Stimulated activated CD8-positive, alpha-beta memory T cell treated with anti-CD3 and anti-CD28 coated beads, Interleukin-4, amount 100 ng/mL, for 1 hour (primary cell): ENCODE measurements at places on chromosomes 4 and X.

DNA sequence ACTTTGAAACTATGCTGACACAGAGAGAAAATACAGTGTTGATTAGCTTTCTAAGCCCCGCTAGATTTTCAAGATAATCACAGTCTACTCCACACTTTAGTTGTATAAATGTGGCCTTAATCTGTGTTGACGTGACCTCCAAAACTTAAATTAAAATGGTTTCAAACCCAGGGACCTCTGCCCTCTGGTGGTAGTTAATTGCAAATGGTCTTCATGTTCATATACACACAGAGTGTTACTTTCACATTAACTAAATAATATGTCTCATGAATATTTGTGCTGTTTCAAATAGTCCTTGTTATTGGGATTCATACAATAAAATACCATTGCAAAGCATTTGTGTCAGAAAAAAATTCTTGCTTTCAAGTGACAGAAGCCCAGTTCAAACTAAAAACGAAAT is 64.3 kb downstream of the TASL start:
- no peak for DNase-seq

DNA sequence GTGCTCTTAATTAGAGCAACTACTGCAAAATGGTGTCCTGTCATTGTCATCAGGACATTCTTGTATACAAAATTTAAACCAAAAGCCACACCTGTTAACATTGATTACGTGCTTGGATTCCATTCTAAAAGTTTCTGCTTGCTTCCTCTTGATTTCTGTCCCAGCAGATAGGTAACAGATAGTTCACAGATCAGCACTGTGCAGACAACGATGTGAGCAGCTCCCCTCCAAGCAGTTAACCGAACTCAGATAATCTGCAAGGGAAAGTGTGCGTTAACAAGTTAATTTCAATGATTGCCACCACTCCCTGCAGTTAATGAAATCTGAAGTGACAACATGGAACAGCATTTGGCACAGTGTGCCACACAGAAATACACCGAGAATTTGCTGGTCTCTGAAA is 54.4 kb upstream of the RELL1 start:
- DNase-seq = no peak

GRCh38 chr4:5452156-5452555 is 256.2 kb downstream of the EVC2 start:
- DNase-seq = no peak

DNA sequence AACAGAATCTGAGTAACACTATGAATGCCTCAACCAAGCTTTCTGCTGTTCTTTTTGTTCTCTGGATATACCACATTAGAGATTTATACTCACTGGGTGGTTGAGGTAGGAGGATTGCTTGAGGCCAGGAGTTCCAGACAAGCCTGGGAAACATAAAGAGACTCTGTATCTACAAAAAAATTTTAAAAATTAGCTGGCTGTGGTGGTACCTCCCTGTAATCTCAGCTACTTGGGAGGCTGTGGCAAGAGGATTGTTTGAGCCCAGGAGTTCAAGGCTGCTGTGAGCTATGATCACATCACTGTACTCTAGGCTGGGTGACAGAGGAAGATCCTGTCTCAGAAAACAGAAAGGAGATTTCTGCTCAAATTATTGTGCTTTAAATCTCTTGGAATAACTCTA is 161.6 kb upstream of the RAPGEF2 start:
- no peak for DNase-seq

DNA sequence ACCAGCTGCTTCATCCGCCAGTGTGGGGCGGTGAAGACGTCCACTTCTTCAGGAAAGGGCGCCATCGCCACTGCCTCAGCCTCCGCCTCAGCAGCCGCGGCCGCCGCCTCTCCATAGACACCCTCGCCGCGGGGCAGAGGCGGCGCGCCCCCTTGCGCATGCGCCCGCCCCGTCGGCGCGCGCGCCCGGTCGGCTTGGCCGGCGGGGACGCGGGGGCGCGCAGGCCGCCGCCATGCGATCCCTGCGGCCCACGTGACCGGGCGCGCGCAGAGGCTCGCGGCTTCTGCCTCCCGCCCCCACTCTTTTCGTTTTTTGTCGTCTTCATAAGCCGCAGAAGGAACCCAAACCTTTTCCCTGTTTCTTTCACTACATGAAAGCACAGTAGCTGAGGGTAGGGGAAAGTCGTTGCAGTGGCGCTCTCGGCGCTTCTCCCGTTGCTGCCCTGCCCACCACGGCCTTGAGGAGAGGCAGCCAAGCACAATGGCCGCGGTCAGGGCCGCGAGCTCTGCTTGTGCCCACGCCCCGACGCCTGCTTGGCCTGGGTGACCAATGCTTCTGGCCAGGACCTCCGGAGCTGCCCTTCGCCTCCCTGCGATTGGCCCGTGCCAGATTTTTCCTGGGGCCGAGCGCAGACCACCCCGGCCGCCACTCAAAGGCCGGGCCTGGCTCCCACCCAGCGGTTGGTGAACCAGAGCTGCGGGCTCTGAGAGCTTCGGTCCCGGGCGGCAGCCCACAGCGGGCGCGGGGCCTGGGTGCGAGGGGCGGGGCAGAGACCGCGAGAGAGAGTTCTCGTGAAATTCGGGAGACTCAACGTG is at the start of gene FBXL5:
FBXL5 (minus strand) TSS at position 135 of the 815 bp plus-strand sequence; CDS start at position 65, 70 bp downstream.
- DNase-seq = peak; percentile 55

DNA sequence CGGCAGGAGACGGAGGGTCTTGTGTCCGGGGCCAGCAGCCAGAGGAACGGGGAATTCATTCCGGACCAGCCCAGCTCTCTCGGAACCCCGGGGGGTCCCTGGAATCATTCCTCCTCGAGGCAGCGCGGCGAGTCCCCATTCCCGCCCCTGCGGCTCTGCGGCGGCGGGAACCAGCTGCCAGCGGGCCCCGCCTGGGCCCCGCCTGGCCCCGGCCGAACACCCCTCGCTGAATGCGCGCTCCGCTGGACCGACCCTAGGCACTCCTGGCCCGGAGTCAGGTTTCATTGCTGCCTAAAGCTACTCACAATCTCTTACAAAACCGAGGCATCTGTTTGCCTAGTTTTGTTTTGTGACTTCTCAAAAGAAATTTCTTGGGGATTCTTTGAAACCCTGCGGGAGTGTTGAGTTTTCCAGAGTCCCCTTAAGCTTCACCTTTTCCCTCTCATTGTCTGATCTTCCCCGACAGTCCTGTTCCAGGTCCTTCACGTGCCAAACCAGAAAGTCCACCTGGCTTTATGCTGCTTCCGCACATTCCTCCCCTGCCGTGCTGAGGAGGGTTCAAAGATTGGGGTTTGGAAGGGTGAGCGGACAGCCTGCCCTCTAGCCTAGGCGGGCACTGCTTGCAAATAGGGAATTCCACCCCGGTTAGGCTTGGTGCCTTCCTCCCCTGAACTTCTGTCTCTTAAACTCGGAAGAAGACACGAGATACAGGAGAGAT is 789 bp downstream of the ARHGAP10 start:
- no peak for DNase-seq

DNA sequence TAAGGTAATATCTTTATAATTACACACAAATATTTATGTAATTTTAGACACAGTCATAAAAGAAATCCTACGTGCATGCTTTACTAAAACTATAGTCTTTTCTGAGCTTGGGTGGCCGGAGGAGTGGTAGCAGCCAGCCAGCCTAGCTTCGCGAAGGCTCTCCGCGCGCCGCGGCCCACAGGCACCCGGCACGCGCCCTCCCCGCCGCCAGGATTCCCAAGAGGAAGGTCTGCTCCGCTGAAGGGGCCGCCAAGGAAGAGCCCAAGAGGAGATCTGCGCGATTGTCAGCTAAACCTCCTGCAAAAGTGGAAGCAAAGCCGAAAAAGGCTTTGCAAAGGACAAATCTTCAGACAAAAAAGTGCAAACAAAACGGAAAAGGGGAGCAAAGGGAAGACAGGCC is 8.7 kb upstream of the PJA1 start:
- no peak for DNase-seq

GRCh38 chr4:2057382-2058065 is 1.6 kb upstream of the NAT8L start:
- no peak for DNase-seq

- DNase-seq = no peak
These were observed 91.3 kb downstream of the LCORL start for GRCh38 chr4:17930256-17930655.

DNA sequence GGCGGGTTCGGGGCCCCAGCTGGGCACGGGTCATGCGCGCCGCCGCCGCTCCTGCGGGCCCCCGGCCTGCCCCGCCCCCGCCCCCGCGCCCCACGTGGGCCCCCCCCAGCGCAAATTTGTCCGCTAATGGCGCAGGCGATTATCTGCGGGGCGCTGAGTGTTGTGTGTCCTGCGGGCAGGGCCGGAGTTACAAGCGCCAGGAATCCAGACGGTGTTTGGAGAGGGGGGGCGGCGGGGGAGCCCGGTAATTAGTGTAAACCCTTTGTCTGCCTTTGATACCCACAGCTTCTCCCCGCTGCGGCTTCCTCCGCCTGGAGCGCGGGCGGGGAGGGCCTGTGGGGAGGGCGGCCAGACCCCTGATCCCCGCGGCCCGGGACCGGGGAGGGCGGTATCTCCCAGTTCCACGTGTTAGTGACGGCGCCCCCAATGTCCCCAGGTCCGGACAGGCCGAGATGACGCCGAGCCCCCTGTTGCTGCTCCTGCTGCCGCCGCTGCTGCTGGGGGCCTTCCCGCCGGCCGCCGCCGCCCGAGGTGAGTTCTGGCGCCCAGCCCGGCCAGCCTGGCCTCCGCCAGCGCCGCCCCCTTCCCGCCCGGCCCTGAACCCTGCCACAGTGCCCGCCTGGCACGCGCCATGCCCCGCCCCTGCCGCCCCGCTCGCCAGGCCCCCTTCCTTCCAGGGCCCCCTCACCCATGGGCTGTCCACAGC is 761 bp downstream of the FGFRL1 start:
- DNase-seq = no peak

DNA sequence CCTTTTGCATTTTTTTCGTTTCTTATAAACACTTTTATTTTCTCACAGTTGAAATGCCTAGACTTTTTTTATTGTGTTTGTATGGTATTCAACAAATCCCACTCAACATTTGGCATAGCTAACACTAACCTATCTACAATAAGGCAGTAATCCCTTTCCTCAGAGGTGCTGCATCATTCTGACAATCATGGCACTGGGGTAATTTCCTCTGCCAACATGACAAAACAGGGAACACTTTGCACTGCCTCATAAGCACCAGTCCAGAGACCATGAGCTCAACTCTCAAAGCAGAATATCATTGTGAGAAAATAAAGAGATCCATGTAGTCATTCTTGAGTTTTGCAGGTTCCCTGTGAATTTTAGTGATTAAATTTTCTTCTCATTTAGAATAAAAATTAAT is 183.8 kb upstream of the INTU start:
- DNase-seq = no peak

DNA sequence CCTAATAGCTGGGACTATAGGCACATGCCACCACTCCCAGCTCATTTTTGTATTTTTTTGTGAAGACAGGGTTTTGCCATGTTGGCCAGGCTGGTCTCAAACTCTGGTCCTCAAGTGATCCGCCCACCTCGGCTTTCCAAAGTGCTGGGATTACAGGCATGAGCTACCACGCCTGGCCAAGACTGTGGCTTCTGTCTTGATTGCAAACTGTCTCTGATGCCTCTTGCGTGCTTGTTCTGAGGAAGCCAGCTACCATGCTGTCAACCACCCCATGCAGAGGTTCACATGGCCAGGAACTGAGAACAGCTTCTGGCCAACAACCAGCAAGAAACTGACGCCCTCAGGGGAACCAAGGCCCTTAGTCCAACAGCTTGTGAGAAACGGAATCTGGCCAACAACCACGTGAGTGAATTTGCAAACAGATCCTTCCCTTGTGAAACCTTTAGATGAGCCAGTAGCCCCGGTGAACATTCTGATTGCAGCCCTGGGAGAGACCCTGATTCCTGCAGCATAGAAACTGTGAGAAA is 71.2 kb downstream of the SUPT20HL2 start:
- DNase-seq = no peak

DNA sequence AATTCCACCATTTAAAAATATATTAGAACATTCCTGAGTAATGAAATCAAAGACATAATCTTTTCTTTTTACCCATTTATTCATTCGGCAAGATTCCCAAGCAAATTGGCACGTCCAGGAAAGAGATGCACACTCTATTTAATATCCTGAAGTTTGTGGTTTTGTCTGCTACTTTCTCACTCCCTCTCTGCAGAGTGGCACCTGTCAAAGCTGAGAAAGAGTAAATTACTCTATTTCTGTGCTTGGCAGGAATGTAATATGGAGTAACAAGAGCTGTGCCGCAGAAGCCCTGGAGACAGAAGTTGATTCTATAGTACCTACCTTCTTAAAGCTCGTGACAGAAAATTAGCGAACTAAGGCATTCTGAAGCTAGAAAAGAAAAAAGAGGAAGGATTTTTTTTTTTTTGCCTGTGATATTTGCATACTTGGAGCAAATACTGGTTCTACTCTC is 5.5 kb downstream of the GSTCD start:
- DNase-seq = no peak

DNA sequence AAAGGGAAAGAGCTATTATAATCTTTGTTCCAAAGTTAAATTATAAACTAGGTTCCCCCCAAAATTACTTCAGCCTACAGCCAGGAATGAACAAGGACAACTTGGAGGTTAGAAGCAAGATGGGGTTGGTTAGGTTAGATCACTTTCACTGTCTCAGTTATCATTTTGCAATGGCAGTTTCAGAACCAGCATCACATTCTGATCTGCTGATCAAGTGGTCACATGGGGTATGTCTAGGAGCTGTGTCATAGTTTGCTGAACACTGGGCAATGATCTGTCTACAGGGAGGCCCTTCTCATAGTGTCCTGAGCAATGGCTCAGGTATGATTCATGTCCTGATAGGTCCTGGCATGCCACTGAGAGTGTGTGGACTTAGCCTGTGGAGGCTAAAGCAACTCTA is 41.6 kb upstream of the XIAP start:
- DNase-seq = no peak

DNA sequence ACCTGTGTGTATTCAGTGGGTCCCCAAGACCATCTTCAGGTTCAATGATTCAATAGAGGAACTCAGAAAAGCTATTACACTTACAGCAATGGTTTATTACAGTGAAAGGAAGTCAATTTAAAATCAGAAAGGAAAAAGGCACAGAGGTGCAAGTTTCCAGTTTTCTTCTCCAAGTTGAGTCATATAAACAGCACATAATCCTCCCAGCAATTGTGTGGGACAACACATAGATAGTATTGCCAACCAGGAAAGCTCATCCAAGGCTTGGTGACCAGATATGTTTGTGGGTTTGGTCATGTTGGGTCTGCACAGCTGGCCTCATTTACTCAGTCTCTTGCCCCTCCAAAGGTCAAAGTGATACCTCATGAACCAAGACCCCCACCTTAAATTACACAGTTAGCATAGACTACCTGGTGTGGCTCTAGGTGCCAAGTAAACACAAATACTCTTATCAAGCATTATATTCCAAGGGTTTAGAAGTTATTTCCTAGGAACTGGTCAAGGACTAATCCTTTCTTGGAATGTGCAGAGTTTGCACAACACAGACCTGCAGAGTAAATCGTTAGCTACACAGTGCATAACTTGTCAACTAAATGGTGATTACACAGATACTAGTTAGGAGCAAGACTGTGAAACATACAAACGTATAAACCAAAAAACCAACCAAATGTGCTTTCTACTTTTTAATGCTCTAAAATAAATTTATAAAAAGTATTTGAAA is 777.3 kb downstream of the PCDH18 start:
- no peak for DNase-seq
